ENCODE measurements at places on chromosomes 5 and 9.

- DNase-seq, result no peak
Observed at GRCh38 chr9:3848445-3849114, 322.8 kb upstream of the RFX3 start.

GRCh38 chr9:28770827-28771226 lies 1197.5 kb upstream of the C9orf72 start:
- no peak for DNase-seq

- no peak for DNase-seq
Observed at GRCh38 chr9:94779693-94780290, 53.3 kb downstream of the AOPEP start.

DNA sequence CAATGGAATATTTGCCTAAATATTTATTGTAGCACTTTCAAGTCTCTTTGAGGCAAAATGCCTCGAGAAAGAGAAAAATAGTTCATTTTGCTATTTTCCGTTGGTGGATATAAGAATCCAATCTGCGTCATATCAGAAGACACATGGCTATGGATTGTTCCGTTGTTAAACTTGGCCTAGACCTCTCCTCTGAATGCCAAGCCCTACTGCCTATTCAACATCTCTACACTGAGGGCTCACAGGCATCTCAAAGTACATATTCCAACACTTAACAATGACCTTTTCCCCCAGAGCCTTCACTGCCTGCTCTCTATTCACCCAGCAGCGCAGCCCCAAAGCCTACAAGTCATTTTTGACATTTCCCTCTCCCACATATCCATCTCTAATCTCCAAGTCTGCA lies 350.1 kb downstream of the GLIS3 start:
- DNase-seq, result no peak

DNA sequence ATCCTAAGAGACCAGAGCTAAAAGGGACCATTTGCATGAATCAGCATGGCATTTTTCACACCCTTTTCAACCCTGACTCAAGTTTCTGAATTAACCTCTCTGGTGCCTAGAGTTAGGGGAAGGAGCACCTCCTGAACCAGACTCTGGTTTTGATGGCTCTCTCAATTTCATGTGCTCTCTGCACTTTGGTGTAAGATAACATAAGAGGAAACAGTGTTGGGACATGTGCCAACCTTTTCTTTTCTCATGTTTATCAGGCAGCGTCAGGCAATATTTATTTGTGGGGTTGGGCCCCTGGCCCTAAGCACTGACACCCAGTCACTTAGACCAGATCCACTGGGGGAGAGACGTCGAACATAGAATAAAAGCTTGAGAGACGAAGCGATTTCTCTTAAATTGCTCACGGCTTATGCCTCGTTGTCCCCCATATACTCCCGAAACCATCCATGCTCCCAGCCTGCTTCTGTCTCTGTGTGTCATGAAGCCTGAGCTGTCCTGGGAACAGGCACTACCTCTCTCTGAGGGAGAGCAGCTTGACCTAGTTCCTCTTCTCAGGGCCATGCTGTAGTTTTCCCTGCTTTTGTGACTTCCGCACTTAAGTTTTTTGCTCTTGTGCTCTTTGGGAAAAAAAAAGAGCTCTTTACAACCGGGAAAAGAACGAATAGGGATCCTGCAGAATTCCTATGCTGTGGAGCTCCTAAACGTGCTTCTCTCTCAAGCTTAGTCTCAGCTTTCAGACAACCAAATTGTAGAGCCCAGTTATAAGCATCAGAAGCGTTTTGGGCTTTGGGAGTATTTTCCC lies 195.7 kb downstream of the NR3C1 start:
- DNase-seq, result no peak

- DNase-seq, result no peak
Observed at GRCh38 chr5:80072103-80073073, 37.2 kb downstream of the THBS4 start.

GRCh38 chr9:27181381-27181780 lies 72.4 kb downstream of the TEK start:
- no peak for DNase-seq

DNA sequence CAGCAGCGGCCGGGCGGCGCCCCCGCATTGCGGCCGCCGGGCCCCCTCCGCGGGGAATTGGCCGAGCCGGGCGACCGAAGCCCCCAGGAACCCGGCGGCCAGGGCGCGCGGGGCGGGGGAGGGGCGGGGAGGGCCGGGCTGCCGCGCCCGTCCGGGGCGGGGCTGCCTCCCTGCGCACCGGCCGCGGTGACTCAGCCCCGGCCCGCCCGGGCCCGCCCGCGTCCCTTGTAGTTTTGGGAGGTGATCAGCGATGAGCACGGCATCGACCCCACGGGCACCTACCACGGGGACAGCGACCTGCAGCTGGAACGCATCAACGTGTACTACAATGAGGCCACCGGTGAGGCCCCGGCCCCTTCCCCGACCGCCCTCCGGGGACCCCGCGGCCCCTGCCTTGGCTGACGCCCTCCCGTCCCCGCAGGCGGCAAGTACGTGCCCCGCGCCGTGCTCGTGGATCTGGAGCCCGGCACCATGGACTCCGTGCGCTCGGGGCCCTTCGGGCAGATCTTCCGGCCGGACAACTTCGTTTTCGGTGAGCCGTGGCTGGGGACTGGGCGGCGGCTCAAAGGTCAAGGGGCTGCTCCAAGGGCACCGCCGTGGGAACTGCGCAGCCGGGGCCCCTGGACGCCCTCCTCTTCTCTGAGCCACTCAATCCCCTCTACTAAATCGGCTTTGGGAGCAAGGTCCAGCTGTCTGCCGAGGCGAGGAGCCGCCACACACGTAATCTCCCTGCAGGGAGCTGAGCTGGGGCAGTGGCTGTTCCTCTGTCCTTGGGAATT lies 592 bp downstream of the TUBB4B start:
- peak; percentile 61 for DNase-seq

DNA sequence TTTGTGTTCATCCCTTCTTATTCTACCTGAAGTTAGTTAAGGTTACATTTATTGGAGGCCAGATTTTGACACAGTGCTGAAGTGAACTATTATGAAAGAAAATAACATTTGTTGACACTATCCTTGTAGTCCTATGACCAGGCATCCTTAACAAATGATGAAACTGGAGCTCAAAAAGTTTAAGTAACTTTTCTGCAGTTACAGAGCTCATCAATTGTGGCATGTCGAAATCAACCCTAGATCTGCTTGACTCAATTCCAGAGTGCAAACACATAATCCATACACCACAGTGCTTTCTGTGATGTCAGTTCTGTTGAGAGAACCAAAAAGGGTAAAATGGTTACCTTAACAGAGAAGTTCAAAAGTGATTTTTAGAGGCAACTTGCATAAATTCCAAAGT lies 28.6 kb downstream of the KCNN2 start:
- DNase-seq, result no peak

- no peak for DNase-seq
Observed at GRCh38 chr5:87127426-87127825, 140.3 kb upstream of the RASA1 start.

DNA sequence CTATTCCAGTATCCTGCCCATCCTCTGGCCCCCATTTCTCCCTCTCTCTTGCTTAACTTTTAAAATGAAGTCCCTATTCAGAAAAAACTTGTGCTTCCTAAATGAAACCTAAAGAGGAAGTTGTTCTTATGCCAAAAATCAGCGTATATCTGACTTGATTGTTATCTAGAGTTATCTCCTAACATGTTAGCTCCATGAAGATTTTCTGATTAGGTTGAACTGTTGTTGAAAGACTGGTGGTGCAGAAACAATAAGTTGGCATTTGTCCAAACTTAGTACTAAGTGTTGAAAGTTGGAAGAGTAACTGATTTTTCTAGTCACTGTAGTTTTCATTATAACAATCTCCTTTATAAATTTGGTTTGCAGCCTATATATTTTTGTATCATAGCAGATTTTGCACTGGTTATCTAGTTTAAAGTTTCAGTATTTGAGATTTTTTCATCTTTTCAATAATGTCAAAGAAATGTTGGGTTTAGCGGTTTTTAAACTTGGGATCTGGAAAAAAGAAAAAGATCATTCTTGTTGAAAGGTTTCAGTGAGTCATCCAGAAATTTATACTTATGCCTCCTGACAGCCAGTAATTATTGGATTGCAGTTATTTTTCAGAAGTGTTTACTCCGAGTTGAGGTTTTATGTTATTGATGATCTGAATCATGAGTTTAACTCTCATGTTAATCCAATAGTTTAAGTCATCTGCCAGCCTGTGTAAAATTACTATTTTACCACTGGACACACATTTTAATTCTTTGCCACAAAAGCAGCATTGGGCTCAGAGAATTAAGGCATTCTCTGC lies 60.6 kb downstream of the PAM start:
- DNase-seq, result no peak
